ENCODE measurements at places on chromosomes 7 and 10. TPM values are rescaled to one million over a fixed set of nuclear protein-coding genes. Genes with fewer than 3 reads are reported as not detected.

The EPO gene
- not detected for polyA plus RNA-seq

The EPDR1 gene
- 0.37 TPM for polyA plus RNA-seq

The BAMBI gene
- polyA plus RNA-seq = 0.76 TPM

The GATAD1 gene
- 7.8 TPM for polyA plus RNA-seq

The SLC12A9 gene
- 7.0 TPM for polyA plus RNA-seq

The CAMK2B gene
- polyA plus RNA-seq = not detected

The C10orf120 gene
- polyA plus RNA-seq = not detected

GRCh38 chr7:44534501-44534900 is 6.6 kb downstream of the NPC1L1 start:
- H3K27ac ChIP-seq = no peak overlapping the region
- peak; percentile 47 for DNase-seq
- H3K27me3 ChIP-seq = no peaks in the 10 kb centered on the region
- no peaks in the 10 kb centered on the region for H3K4me1 ChIP-seq

DNA sequence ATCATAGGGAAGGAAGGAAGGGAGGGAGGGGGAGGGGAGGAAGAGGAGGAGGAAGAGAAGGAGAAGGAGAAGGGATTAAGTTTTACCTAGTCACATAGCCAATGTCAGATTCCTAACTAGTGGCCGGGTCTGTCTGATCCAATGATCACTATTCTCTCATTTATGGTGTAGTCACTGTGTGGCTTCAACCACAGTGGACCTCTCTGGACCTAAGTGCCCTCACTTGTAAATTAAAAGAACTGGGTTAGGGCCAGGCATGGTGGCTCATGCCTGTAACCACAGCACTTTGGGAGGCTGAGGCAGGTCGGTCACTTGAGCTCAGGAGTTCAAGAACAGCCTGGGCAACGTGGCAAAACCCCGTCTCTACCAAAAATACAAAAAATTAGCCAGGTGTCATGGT is 6.6 kb upstream of the SERPINE1 start:
- H3K4me1 ChIP-seq = peaks cover 6% of the 10 kb centered on the region
- H3K27ac ChIP-seq = no peak overlapping the region
- no peaks in the 10 kb centered on the region for H3K36me3 ChIP-seq
- DNase-seq = no peak
- no peak overlapping the region for H3K4me3 ChIP-seq
- peaks cover 4% of the 10 kb centered on the region for H3K27me3 ChIP-seq

GRCh38 chr10:28777911-28778310 is 100.6 kb downstream of the BAMBI start:
- H3K4me3 ChIP-seq = no peak overlapping the region
- no peak overlapping the region for H3K27ac ChIP-seq
- no peak for DNase-seq
- no peaks in the 10 kb centered on the region for H3K4me1 ChIP-seq

DNA sequence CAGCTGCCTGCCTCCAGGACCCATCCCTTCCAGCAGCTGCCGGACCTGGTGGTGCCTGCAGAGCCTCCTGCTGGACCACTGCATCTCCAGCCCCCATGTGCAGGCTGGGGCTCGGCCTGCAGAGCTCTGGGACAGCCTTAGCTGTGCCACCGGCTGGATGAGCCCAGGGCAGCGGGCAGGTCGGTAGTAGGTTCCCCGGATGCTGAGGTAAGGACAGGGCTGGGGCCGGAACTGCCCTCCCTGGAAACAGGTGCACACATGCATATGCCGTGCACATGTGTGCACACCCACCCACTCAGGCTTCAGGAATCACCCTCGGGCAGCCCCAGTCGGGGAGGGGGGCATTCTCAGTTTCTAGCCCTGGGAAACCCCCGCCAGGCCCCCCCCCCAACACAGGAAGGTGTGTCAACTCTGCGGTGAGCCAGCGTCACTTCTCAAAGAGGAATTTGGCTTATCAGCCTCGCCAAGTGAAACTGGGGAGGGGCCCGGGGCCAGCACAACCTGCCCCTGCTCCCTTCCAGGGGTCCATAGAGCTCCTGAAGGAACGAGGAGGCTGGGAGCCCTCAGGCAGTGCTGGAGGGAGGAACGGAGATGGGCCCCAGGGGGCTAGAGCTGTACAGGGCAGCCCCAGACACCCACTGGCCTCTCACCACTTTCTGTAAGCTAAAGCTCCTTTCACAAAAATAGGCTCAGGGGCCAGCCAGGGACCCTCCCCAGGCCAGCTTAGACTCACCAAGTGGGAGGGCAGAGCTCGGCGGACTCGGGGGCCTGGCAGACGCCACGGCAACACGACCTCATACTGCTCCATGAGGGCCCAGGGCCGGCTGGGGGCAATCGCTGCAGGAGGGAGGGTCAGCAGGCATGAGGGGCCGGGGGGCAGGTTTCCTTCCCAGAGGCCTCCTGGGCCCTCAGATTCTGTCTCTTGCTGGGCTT is 1.7 kb downstream of the ADAM8 start:
- peaks cover 29% of the 10 kb centered on the region for H3K36me3 ChIP-seq
- H3K4me3 ChIP-seq = peak overlapping the region; percentile 91
- H3K4me1 ChIP-seq = peaks cover 50% of the 10 kb centered on the region
- peak; percentile 85 for DNase-seq
- no peaks in the 10 kb centered on the region for H3K27me3 ChIP-seq
- H3K27ac ChIP-seq = peak overlapping the region; percentile 99

DNA sequence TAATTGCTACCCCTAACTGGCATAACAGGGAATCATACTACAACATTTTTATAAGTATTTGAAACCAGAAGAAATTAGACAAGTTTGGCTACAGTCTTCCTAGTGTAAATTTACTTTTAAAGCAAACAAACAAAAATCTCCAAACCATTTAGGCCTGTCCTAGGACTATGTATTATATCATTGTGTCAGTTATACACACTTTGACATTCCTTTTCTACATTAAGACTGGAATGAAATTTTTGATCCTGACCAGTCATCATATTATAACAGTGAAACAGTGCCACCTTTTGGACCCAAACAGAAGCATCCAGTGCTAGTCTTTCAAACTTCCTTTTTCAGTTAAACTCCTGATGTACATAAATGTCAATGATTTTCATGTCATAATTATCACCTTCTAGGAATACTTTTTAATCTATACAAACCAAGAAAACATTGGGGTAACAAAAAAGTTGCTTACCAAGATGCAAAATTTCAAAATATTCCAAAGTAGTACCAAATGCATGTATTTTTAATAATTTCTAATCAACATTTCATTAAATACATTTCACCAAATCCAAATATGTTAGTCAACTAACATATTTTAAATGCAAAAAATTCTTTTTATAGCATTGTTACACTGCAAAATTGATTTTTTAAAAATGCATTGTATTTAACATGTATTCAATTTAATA is 75.7 kb downstream of the IMMP2L start:
- DNase-seq = peak; percentile 24
- no peaks in the 10 kb centered on the region for H3K36me3 ChIP-seq
- no peaks in the 10 kb centered on the region for H3K27me3 ChIP-seq
- no peak overlapping the region for H3K4me3 ChIP-seq

DNA sequence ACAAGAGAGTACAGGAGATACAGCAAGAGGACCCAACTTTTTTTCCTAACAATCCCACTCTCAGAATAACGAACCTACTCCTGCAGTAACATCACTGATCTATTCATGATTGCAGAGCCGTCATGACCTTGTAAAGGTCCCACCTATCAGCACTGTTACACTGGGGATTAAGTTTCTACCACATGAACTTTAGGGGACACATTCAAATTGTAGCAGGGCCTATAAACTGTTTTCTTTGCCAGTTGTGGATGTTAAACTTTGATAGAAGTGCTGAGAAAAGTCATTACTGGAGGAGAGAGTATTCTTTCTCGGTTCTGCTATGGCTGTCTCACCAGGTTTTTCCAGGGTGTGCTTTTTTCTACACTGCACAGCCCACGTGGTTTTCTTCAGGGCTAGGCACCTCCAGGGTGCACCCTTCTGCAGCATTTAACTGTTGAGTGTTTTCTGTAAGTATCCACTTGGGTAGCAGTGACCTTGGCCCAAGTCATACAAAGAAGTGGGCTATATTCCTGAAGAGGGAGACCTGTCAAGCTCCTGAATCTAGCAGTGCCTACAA is 131.6 kb upstream of the AHR start:
- H3K36me3 ChIP-seq = no peaks in the 10 kb centered on the region
- DNase-seq = no peak
- H3K4me1 ChIP-seq = peaks cover 20% of the 10 kb centered on the region
- no peak overlapping the region for H3K27ac ChIP-seq

GRCh38 chr7:73679709-73680108 is 3.5 kb downstream of the DNAJC30 start:
- no peak overlapping the region for H3K27ac ChIP-seq
- no peak for DNase-seq
- no peak overlapping the region for H3K4me3 ChIP-seq
- no peaks in the 10 kb centered on the region for H3K27me3 ChIP-seq
- H3K36me3 ChIP-seq = peaks cover 4% of the 10 kb centered on the region
- peaks cover 28% of the 10 kb centered on the region for H3K4me1 ChIP-seq

DNA sequence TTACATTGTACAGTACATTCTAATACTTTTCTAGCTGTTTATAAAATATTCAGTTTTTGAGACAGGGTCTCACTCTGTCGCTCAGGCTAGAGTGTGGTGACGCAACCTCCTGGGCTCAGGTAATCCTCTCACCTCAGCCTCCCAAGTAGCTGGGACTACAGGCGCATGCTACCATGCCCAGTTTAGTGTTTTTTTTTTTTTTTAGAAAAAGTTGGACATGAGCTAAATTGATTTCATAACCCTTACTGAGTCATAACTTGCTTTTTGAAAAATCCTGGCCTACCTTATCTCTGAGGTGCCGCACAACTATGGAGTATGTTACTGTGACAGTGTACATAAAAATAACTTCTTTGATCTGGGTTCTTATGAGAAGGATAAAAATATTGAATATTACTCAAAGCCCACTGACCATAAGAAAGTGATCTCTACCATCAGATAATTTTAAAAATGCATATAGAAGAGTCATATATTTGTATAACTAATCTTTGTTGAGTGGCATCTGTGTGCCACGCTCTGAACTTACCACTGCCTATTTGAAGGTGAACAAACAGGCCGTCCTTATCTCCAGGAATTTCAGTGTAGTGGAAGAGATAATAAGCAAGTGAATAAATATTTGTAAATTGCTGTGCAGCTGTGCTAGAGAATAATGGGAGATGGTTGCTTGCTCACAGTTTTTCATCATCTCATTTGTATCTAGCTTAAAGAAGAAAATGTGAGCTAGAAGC is 73.2 kb downstream of the PPP1R9A start:
- H3K4me3 ChIP-seq = no peak overlapping the region
- H3K36me3 ChIP-seq = no peaks in the 10 kb centered on the region
- no peaks in the 10 kb centered on the region for H3K4me1 ChIP-seq
- H3K27me3 ChIP-seq = no peaks in the 10 kb centered on the region

DNA sequence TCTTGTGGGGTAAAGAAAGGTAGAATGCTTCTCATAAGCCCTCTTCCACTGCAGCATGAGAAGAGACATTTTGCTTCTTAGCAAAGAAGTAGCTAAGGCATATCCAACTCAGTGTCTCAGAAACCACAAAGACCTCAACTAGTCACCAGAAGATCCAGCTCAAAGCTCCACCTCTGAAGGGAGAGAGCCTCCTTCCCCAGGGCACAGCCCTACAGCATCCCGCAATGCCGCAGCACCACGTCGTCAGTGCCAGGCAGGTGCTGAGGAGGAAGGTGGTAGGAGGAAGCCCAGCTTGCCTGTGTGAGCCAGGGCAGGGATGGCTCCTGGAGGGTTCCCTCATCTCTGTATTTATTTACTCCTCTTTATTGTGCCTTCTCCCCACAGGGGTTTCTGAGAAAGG is 385.6 kb upstream of the NPVF start:
- no peak overlapping the region for H3K27ac ChIP-seq
- no peaks in the 10 kb centered on the region for H3K27me3 ChIP-seq
- no peak overlapping the region for H3K4me3 ChIP-seq
- DNase-seq = no peak

DNA sequence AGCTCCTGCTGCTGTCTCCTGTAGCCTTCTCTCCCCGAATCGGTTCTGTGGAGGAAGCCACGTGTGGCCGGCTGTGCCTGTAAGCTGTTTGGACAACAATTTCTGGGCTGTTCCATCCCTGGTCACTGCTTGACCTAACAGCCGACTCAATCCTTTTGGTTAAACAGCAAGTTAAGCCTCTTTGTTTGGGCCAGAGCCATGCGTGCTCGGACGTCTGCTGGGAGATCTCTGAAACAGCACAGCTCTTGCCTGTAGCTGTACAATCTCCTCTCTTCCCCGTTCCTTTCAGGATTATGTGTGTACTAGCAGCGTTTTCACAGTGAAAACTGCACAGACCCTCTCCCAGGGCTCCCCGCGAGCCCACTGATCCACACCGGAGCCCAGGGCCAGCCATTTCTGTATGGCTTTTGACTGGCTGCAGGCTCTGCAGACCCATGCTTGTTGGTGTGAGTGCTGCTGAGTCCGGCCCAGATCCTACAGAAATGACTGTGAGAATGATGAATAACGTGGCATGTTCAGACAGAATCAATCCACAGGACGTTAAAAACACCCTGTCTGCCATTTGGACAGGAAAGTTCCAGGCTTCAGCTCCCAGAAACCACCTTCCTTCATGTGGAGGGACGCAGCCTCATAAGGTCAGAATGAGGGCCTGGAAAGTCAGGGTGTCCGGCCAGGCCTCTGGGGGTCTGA is 428.6 kb upstream of the ADARB2 start:
- no peaks in the 10 kb centered on the region for H3K36me3 ChIP-seq
- no peak for DNase-seq
- no peak overlapping the region for H3K4me3 ChIP-seq
- no peaks in the 10 kb centered on the region for H3K4me1 ChIP-seq
- H3K27ac ChIP-seq = no peak overlapping the region

DNA sequence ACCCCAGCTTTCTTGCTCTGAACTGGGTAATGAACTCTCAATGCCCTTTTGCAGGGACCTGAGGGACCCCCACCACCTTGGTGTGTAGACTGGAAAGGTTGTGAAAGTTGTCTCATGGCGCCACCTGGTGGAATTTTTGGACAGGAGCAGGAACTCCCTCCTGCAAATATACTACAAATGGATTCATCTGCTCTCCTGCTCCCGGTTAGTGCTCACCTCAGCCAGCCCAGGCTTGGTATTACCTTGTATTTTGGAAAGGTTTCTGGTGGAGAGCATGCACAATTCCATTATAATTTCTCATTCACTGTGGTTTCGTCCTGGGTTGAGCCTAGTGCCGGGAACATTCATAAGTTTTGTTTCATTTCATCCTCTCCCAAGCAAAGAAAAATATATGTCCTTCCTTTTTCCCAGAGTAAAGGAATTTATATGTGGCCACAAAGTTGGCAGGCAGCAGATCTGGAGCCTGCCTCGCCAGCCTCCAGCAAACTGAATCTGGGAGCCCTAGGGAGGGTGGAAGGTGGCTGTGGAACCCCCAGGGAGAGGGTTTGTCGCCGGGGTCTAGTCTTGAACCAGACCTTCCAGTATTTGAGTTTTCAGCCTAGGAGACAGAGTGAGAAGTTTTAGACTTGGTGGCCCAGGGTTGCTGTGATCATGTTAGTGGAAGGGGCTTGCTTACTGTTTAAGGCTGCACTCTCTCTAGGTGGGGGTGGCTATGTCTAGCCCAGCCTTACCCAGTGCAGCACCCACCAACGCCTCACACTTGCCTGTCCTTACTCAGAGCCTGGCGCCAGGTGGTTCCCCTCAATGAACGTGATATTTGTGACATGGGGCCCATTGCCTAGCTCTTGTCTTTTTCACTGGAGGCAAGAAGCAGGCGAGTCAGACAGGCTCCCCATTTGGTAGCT is 9.5 kb downstream of the FAM241B start:
- peak; percentile 70 for DNase-seq
- no peaks in the 10 kb centered on the region for H3K36me3 ChIP-seq
- H3K4me3 ChIP-seq = no peak overlapping the region
- H3K4me1 ChIP-seq = no peaks in the 10 kb centered on the region

Data from CD4-positive, alpha-beta memory T cell (primary cell).